Osteocyte (in vitro differentiated cells): ENCODE measurements at places on chromosomes 6 and 20. TPM values are rescaled to one million over a fixed set of nuclear protein-coding genes. Genes with fewer than 3 reads are reported as not detected.

The FBXO5 gene
- 8.6 and 8.9 TPM in 2 replicates for total RNA-seq

GRCh38 chr6:153537422-153537821 is 406.3 kb upstream of the RGS17 start:
- no peak for DNase-seq

The CPXM1 gene
- 84.0 and 85.8 TPM in 2 replicates for total RNA-seq

The OR2J3 gene
- not detected in 2 replicates for total RNA-seq

The PRR18 gene
- not detected in 2 replicates for total RNA-seq
